ENCODE measurements at places on chromosomes 11 and 22.

DNA sequence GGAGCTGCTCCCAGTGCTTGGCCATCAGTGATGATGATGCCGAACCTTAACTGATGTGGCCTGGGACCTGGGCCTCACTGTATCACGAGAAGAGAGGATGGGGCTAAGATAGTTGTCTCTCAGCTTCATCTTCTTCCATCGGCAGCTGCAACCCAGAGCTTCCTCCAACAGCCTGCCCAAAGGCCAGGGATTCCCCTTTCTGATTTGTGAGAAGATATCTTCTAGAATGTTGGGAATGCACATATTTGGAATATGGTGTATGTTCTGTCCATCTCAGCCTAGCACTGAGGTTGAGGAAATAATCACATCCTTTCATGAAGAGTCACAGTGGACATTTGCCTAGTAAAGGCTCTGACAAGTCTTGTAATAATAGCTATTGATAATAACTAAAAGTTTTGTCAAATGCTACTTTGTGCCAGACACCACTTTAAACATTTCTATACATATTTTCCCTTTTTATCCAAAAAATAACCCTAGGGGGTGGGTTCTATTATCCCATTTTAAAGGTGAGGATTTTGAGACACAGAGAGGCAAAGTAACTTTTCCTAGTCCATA, 73.1 kb downstream of the COMMD9 start:
- DNase-seq = no peak

DNA sequence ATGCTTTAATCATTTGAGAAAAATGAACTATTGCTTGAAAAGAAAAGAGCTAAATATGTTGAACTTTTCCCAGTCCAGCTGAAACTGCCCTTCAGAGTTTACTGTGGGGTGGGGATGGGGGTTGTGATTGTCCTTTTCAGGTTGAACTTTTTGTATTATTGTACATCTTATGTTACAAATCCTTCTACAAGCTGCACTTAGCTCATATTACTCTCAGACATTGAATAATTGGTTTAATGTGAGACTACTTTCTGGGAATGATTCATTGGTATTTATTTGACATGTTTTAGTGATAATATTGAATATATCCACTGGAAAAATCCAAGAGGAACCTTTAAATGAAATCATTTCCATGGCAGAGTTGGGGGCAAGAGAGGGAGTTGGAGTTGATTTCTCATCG, 84.9 kb downstream of the ATXN10 start:
- peak; percentile 55 for DNase-seq

DNA sequence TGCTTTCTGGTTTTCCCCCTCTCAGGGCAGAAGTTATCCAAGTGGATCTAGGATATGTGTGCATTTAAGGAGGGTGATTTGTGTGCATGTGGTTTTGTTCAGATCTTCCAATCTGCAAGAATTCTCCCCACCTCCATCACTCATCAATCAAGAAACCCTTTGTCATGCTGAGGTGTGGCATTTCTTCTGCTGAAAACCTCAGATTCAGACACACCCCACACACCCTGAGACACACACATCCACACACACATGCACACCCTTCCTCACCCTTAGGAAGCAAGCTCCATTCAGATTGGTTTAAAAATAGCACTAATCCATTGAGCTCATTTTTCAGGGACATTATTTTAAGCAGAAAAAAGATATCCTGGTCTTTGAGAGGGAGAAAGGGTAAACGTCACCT, 106.1 kb upstream of the HSD17B12 start:
- DNase-seq = no peak

GRCh38 chr22:39431821-39432251, 25.0 kb upstream of the MGAT3 start:
- no peak for DNase-seq

GRCh38 chr11:11265994-11266606, 87.0 kb downstream of the CSNK2A3 start:
- peak; percentile 42 for DNase-seq

DNA sequence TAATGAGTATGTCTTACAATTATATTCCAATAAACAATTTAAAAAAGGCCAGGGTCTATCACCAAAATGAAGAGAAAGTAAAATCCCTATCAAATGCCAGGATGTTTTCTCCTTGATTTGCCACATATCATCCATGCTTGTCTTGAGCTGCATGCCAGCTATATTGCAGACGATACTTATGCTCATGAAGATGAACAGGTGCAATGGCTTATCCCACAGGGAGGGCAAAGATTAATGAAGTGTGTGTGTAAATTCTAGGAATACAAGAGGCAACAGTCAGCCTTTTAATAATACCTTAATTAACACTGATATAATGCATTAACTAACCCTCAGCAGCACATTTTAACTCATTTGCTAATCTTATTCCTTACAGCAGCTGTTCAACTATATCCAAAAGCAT, 850.5 kb downstream of the KCNA4 start:
- no peak for DNase-seq

DNA sequence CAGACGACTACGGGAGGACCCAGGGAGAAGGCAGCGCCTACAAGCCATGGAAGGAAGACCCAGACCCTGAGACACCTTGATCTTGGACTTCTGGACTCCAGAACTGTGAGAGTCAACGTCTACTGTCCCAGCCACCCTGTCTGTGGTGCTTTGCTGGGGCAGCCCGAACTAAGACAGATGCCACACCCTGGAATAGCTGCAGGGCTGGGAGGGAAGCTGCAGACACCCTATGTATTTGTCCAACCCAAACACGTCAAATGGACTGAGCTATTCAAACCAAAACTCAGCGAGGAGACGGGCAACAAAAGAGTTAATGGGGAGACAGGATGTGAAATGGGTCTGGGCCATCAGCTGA, 169.3 kb downstream of the CTTN start:
- no peak for DNase-seq

DNA sequence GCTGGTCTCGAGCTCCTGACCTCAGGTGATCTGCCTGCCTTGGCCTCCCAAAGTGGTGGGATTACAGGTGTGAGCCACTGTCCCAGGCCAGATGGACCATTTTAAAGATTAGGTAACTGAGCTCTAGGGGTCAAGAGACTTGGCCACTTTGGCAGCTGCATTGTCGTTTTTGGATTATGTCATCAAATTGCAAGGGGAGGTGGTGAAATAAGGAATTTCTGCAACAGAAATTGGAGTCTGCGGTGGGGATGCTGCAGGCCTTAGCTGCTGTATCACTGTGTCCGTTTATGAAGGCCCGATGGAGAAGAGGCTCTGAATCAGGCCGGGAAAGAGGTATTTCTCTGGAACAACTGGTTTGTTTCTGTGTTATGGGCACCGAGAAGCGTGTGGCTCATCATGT, 34.6 kb downstream of the PTPRJ start:
- DNase-seq = no peak

GRCh38 chr11:69155302-69156234, at the start of gene SMIM38:
Gene SMIM38 (plus strand): TSS chr11:69155935. CDS start chr11:69157847, 1,912 bp downstream.
- no peak for DNase-seq

- DNase-seq = no peak
Measured at GRCh38 chr11:69239641-69240040, 54.3 kb upstream of the MYEOV start.

DNA sequence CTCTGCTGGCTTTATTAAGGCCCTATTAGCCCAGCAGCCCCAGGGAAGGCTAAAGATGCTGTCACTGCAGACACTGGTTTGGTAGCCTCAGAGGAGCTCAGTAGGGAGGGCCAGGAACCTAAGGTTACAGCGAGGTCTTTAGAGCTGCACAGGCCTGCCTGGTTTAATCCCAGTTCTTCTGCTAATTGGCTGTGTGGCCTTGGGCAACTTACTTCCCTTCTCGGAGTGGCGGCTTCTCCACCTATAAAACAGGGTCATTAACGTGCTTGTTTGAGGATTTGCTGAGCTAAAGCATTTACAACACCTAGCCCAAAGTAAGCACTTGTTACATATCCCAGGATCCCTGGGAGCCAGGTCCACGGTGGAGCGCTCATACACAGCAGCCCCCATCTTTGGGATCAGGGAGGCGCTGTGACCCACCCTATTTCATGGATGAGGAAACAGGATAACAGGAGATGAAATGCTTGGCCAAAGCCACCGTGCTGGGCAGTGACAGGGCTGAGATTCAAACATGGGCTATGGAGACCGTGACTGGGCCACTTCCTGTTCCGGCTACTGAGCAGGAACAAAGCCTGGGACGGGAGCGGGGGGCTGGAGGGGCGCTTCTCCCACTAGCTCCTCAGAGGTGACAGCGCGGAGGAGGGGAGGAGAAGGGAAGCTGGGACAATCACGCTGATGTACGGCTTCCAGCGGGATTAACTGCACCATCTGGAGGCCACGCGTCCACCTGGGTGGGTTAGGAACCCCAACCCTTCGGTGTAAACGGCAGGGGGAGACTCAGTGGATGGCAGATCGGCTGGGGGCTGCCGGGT, 61.5 kb downstream of the IGLL1 start:
- no peak for DNase-seq

DNA sequence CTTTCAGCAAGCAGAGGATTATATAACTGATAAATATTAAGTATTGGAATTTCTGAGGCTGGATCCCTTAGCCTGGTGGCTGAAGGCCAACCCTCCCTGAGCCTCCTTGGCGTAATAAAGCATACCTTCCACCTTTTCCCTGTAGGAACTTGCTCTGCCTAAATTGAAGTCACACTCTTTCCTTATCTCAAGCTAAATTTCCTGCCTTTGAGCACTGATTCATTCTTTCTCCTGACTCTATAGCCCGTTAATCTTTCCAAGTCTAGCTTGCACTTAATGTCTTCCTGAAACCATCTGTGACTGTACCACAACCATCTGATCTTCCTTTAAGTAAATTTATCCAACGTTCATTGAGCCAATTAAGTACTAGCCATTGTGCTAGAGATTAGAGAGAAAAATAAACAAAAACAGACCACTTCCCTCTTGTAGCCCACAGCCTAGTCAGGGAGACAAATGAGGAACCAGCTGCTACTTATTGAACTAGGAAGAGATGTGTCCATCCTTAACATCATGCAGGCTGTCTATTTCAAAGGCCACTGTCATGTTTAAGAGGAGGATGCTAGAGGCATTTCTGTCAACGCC, 62.9 kb downstream of the GRK3 start:
- no peak for DNase-seq

- no peak for DNase-seq
Measured at GRCh38 chr11:93464927-93465540, 78.2 kb downstream of the SMCO4 start.

DNA sequence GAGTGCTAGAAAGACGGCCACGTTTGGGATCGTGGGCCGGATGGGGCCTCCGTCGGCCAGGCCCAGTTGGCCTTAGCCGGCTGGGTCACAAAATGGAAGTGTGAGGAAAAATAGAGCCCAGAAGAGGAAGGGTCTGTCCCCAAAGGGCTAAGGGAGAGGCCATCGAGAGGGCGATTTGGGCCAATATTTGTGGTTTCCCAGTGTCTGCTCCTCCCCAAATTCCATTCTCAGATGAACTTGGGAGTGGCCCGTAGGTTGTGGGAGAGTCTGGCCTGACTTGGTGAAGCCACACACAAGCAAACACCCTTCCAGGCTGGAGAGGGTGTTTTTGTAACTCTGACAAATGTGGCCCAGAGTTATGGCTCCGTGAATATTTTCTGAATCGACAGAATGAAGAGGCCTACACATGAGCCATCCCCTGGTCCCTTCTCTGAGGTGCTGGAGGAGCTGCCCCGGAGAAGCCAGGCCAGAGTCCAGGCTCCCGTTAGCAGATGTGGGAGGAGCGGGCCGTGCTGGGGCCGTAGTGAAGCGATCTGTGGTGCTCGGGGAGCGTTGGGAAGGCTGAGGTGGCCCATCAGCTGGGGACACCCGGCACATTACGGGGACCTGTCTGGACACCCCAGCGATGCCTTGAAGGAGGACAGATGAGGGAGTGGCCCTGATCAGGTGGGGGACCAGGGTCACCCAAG, 73.5 kb upstream of the PPARA start:
- DNase-seq = peak; percentile 76

DNA sequence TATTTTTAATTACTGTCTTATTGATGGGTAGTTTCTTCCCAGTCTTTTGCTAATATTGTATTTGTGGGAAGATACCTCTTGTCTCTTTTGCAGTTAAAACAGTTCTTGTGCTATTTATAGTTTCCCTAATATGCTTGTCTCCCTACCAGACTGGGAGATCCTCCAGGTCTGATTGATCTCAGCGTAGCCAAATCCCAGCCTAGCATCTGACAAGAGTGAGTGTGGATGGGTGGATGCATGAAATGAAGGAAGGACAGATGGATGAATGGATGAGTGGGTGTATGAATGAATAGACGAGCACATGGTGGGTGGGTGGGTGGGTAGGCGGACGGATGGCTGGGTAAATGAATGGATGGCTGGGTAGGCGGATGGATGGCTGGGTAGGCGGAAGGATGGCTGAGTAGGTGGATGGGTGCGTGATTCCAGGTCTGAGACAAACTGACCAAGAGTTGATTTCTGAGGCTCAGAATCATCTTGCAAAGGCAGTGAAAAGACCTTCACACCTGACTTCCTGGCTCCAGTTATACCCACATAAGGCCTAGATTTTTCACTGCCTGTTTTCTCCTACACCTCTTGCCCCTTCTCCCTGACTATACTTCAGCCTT, 11.4 kb downstream of the DNAJB13 start:
- no peak for DNase-seq

DNA sequence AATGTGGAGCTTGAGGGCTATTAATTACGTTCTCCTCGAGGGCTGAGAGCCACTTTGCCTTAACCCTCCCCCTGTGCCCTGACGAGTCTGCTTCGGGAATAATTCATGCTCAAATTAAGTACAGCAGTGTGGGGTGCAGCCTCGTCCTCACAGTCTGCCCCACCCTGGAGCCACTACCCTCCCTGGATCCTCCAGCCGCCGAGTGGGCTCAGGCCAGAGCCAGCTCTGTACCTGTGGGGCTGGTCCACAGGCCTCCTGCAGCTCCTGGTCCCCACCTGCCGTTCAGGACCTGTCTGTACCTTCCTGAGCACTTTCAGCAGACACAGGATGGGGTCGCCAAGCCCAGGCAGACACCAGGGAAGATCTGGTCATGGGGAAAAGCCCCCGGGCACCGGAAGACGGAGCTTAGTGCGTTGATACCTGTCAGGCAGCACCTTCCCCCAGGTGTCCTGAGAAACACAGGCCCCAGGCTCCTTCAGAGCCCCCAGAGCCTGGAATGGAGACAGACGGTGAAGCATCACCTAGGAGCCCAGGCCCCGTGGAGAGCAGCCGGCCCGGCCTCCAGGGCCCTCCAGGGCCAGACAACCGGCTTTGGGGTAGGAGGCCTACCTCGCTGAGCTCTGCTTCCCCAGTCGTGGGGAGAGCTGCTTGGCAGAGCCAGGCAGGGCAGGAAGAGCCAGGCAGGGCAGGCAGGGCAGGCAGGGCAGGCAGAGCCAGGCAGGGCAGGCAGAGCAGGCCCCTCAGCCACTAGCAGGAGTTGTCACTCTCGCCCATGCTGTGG, 9.7 kb downstream of the TSPAN32 start:
- no peak for DNase-seq

- no peak for DNase-seq
Measured at GRCh38 chr11:2327032-2327431, 25.2 kb downstream of the TSPAN32 start.

- peak; percentile 46 for DNase-seq
Measured at GRCh38 chr22:33271390-33272161, 213.4 kb upstream of the SYN3 start.

GRCh38 chr11:103648670-103649400, 387.6 kb upstream of the DDI1 start:
- DNase-seq = no peak

- DNase-seq = no peak
Measured at GRCh38 chr22:48949375-48950149, 878.1 kb downstream of the BRD1 start.
